Keratinocyte (primary cell): ENCODE measurements at places on chromosomes 6 and 20. TPM values are rescaled to one million over a fixed set of nuclear protein-coding genes. Genes with fewer than 3 reads are reported as not detected.

DNA sequence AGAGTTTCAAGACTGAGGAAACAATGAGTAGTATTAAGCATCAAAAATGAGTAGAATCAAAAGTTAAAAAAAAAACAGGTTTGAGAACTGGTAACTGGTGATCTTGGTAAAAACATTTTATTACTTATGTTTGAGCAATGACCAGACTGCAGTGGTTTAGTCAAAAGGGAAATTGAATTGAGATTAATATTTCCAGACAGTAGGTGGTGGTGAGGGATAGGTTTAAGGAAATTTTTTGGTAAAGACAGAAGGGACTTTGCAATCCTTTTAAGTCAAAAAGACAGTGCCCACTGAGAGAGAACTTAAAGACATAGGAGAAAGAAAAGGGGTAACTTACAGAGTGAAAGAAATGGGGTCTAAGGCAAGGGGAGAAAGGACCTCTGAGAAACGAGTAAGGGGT is 156.9 kb downstream of the ASCC3 start:
- no peak for DNase-seq

RAET1L gene
- 6.9 to 12.2 TPM (median 8.5 TPM) in 3 replicates for polyA plus RNA-seq

SGK2 gene
- 0.12 to 0.23 TPM in 2 of 3 replicates, not detected in the other for polyA plus RNA-seq

- DNase-seq = no peak
These were observed 22.0 kb downstream of the RALY start for GRCh38 chr20:34015401-34016335.

DNA sequence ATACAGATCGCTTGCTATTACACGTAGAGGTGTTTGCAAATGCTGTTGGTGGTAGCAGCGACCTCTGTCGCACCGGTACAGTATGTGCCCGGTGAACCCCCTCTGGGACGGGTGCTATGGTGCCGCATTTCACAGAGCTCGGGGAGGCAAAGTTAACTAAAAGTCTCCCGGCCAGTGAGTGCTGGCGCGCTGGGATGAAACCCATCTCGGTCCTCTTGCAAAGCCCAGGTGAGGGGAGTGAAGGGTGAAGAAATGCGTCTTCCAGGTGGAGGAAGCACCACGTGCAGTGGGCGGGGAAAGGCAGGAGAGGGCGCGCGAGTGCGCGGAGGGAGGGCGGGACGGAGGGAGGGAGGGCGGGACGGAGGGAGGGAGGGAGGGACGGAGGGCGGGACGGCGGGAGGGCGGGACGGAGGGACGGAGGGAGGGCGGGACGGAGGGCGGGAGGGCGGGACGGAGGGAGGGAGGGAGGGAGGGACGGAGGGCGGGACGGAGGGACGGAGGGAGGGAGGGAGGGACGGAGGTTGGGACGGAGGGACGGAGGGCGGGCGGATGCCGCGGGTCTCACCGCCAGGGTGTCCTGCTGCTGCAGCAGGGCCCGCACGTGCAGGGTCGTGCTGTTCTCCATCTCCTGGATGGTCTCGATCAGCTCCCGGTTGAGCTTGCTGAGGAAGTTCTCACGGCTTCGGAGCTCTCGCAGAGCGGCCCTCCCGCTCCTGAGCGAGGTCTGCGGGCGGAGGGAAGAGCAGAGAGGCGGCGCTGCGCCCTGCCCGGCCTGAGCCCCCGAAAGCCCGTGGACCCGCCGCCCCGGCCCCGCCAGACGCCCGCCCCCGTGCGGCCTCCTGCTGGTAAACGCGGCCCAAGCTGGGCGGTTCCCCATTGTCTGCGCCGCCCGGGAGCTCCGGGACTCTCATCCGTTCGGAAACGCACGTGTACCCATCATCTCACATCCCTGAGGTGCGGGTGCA is 11.7 kb downstream of the C20orf96 start:
- no peak for DNase-seq

DNA sequence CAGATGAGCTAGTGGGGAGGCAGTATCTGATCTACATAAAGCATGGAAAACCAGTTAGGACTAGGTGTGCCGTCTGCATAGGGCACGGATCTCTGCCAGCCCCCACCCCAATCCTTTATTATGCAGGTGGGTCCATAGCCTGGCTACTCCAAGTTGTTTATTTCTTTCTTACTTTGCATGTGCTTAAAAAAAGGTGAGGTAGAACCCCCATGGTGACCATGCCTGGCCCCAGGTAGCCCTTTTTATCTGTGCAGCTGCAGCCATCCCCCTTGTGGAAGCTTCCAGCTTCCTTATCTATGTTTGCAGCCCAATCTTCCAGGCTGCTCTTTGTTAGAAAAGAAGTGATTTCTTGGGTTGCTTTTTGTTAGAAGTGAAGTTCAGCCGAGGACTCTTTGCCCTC is 9.0 kb upstream of the TREM2 start:
- no peak for DNase-seq

HLA-DRA gene
- 0.21 to 2.4 TPM in 2 of 3 replicates, not detected in the other for polyA plus RNA-seq

DNA sequence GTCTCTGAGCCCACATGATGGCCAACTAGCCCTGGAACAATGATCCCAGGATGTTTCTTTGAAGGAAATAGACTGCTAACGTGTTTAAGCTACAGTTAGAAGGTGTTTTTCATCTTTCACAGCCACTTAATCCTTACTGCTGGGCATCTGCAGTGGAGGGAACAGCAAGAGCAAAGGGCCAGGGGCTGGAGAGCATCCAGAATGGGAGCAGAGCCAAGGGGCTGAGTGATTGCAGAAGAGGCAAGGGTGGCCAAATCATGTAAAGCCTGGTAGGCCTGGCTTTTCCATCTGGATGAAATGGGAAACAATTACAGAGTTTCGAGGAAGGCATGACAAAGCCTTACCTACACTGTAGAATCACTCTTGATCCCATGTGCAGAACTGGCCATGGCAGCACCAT is 18.7 kb upstream of the LAMP5 start:
- DNase-seq = no peak

DNA sequence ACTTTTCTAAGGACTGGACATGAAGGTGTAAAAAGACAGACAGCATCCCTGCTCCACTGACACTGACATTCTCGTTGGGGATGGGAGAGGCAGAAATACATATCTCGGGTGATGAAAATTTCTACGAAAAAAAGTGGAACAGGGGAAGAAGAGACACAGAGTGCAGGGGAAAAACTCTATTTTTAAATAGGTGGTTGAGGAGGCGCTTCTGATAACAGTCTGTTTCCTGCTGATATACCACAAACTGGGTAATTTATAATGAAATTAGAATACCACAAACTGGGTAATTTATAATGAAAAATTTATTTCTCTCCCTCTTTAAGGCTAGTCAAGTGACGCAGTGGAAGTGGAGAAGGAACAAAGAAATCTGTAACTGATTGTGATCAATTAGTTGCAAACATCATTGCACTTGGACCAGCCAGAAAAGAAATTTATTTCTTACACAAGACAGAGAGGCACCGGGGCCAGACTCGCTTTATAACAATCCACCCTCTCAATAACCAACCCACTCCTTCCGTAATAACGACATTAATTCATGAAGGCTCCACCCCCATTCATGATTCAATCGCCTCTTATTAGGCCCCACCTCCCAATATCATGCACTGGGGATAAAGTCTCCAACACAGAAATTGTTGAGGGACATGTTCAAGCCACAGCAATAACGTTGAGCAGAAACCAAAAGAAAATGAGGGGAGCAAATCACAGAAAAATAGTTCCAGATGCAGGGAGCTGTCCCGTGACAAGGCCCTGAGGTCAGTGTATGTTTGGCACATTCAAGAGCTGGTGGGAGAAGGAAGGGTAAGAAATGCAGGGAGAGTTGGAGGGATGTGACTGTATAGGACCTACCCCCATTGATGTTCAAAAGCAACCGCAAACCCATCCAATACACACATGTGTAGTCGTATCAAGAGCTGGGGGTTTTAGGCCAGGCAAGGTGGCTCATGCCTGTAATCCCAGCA is 6.6 kb upstream of the SRSF6 start:
- DNase-seq = no peak

DNA sequence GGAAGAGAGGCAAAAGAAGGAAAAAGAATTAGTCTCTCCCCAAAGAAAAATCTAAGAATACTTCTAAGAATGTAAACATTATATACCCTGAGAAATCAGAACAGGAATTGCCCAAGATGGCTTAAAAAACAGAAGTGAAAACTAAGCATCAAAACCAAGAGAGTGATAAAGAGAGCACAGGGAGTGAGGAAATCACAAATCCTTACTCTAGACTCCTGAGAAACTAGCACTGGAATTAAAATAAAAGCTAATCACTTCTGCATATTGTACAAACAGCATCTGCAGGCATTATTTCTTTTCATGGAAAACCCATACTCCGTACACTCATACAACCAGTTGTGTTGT is 285.7 kb downstream of the BTBD9 start:
- DNase-seq = no peak

IMPG1 gene
- not detected in 3 replicates for polyA plus RNA-seq

SIRPB1 gene
- polyA plus RNA-seq = 0.06 TPM in 1 of 3 replicates, not detected in the others

SLC17A9 gene
- polyA plus RNA-seq = 0.02 to 0.09 TPM in 2 of 3 replicates, not detected in the other

DNA sequence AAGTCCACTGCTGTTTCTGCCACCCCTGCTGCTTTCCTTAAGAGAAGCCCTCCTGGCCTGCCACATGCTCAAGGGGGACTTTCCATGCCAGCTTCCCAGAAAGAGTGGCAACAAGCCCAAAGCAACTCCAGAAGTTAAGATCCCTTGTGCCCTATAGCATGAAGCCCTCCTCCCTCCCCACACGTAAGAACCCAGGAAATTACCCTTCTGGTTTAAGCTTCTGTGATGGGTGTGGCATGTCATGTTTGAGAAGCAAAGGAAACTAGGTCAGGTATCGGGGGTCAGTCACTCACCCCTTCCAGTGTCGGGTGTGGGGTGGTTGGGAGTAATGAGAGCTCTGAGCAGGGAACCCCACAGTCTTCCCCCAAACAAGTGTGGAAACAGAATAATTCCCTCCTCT is 196.1 kb downstream of the LRFN2 start:
- no peak for DNase-seq
